ENCODE measurements at places on chromosomes 7 and 10.
A peak's percentile ranks its signal among the peaks of the same experiment; 100 is the strongest.

DNA sequence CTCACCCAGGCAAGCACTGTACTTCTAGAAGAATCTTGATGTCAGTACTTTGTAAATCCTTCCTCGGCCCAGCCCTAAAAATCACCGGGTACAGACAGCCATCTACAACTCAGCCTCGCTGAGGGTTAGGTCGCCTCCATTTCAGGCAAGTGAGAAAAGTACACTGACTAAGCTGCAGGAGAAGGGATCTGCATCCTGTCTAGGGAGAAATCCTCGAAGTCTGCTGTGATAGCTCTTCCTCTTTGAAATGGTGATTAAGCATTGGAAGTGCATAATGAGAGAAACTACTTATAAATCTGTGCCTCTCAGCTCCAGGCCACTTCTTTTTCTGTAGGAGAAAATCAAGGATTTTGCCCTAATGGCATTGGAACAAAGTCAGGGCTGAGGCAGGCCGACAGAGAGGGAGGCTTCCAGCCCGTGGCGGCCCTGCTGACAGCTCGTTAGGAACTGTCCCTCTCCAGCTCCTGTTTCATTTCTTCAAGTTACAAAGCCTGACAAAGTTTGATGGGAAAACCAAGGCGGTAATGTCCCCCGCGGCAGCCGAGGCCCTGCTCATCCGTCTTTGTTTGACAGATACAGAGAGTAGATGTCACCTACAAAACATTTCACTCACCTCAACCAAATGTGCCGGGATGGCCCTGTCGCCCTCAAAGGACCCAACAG is 14.1 kb upstream of the GOT1 start:
- DNase-seq: no peak

DNA sequence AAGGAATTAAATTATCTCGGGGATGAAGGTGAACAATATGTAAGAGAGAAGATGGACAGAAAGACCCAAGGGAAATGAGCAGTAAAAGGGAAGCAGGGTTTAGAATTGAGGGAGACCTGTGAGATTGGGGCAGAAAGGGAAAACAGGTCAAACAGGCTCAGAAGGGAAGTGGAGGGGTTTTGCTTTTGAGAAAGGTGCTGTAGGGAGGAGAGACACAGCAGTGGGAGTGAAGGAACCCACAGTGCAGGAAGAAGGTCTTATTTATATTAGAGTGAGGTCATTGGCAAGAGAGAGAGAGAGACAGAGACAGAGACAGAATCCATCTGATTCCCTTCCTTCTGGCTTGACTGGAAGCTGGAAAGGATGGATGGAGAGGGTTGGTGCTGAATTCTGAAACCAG is 3.5 kb upstream of the TCAF1 start:
- DNase-seq: no peak

DNA sequence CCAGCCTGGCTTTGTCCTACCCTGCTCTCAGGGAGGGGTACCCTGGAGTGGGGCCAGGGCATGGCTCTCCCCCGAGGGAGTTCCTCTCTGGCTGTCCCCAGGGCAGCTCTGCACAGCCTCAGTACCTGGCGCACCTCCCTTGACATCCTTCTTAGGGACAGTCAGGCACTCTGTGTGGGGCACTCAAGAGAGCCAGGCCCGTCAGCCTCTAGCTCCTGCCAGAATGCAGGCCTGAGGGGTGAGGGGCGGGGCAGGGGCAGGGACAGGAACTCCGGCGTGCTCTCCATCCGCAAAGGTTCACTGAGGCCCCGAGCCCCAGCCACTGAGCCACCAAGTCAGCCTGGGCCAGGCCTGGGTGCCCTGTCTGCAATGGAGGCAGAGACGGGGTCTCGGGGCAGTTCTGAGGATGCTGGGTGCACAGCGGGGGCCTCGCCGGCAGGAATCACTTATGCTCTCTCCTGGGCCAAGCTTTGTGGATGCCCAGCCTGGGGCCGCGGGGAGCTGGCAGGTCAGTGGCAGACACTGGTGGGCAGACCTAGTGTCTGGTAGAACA is 10.1 kb downstream of the LIMK1 start:
- no peak for DNase-seq

DNA sequence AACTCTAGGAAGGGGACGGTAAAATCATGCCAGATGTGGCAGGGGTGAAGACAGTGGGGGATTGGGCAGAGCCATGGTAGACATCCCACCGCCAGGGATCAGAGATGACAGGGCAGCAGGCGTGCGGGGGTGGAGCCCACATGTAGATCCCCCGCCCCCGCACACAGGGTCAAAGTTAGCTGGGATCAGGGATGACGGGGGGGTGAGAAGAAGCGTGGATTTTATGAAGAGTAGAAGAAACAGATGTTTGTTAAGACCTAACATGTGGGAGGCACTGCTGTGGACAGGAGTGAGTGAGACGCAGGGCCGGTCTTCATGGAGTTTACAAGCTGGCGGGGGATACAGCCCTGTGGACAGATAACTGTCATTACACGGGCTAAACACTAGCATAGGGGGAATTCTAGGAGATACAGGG is 154.0 kb upstream of the KLF14 start:
- DNase-seq: no peak

- no peak for DNase-seq
Observed at GRCh38 chr7:151012911-151013347, 11.4 kb downstream of the ATG9B start.

GRCh38 chr7:135697276-135698049 is 30.5 kb downstream of the SLC13A4 start:
- DNase-seq: no peak

DNA sequence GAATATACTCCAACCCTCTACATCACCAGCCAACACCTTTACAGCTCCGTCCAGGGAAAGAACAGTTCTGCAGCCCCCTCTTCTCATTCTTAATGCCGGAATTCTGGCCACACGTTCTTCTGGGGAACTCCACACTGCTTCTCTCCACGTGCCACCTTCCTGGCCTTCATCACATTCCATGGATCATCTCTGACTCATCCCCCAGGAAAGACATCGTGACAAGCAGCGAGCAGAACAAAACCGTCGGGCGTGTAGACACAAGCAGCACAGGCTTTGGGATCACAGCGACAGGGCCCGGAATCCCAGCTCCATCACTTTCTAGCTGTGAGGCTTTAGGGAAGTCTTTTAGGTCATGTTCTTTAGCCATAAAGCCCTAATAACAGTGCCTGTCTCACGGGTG is 590.3 kb upstream of the FOXK1 start:
- no peak for DNase-seq

DNA sequence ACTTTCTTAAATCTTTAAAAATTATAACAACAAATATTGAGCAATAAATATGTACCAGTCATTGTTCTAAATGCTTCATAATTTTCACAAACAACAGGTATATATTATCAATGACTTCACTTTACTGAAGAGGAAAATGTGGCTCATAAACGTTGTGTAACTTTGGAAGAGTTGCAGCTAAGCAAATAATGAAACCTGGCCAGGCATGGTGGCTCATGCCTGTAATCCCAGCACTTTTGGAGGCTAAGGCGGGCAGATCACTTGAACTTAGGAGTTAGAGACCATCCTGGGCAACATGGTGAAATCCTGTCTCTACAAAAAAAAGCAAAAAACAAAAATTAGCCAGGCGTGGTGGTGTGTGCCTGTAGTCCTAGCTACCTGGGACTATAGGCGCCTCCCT is 71.9 kb upstream of the AMPH start:
- no peak for DNase-seq

DNA sequence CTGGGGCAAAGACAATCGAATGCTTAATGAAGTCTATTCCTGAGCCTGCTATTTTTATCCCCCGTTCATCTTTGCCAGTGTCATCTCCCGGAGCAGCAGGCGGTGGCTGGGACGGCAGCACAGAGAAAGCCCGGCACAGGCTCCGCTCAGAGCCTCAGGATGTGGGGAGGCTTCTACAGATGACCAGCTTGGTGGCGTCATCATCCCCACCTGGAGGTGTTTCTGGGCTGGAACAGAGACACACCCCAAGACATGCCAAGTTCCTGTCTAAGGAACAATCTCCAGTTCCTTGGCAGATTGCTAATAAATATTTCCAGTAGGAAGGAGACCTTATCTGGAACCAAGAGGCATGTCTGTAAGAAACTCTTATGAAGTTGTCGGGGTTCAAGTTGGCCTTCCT is 552.4 kb upstream of the MGMT start:
- no peak for DNase-seq

GRCh38 chr7:132705146-132705545 is 128.9 kb upstream of the PLXNA4 start:
- DNase-seq: no peak

DNA sequence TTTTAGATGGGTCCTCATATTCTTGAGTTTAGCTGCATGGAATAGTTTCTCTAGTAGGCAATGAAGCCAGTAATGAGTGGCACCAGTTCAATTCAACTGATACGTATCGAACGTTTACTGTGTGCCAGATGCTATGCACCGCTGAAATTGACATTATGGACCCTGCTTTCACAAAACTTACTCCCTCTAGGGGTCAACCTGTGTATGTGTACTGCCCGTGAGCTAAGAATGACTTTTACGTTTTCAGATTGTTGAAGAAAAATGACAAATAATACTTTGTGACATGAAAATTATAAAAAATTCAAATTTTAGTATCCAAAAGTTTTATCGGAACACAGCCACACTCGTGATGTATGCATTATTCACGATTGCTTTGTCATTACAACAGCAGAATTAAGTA is 95.5 kb downstream of the ZMYND11 start:
- DNase-seq: no peak

- DNase-seq: peak; percentile 4
Observed at GRCh38 chr7:139231513-139232376, 708 bp downstream of the UBN2 start.

DNA sequence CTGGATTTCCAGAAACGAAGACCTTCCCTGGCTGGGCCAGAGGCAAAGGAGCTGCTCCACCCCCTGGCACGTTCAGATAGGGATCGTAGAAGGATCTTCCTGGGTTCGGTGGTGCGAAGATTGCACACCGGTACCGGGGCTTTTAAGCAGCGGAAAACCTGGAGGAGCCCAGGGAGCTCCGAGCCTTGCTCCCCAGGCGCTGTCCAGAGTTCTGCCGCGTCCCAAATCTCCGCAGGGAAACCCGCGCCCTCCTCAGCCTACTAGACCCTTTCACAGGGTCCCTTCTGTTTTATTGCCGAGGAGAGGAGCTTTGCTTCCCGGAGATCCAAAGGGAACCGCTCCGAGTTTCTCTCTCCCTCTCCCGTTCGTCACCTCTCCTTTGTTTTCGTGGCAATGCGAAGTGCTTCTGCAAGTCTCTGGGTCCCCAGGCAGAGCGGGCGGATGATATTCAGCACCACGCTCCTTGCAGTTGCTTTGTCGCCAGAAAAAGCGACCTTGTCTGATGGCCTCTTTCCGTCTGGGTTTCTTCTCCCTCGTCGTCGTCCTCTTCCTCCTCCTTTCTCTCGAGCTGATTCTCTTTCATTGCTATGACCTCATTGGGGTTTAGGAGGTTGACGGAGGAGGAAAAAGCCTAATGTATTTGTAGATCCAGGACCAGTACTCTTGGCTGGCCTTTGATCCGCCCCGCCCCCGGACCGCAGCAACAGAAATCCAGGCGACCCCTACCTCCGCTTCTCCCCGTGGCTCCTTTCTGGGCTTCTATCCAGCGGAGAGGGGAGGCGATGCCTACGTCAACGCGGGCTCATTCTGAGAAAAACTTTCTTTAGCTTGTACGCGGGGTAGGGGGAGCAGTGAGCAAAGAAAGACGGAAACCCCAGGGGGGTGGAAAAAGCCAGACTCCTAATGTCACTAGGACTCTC is at the start of gene TMEM196:
TMEM196 (minus strand) TSS at position 777 of the 920 bp plus-strand sequence. CDS start 921 bp downstream, outside the sequence.
- DNase-seq: no peak

GRCh38 chr7:28774261-28774988 is 183.7 kb downstream of the TRIL start:
- no peak for DNase-seq
